ENCODE measurements at places on chromosomes 12 and 14. TPM values are rescaled to one million over a fixed set of nuclear protein-coding genes. Genes with fewer than 3 reads are reported as not detected.

The REM2 gene
- polyA plus RNA-seq = 0.29 TPM

The AVPR1A gene
- not detected for polyA plus RNA-seq

The PROX2 gene
- 0.12 TPM for polyA plus RNA-seq

The STAB2 gene
- polyA plus RNA-seq = not detected

The DNAJC22 gene
- polyA plus RNA-seq = not detected

The KCNJ8 gene
- not detected for polyA plus RNA-seq
